ENCODE measurements at places on chromosomes 16 and 17. TPM values are rescaled to one million over a fixed set of nuclear protein-coding genes. Genes with fewer than 3 reads are reported as not detected.

DNA sequence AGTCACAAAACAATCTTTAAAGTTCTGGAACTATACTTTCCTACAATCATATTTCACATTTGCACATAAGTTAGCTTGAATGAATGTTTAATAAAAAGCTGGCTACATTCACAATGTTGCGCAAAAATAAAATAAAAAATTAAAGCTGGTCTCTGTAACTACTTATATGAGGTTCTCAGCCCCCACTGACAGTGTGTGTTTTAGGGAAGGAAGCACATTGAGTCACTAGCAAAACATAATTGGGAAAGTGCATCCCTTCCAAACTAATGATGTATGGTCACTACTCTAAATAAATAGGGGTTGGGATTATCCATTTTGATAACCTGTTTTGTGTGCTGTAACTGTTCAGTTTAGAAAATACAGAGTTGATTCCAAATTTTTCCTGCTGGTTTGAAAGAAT is 251.9 kb downstream of the IRX3 start:
- no peak for DNase-seq

Gene GNAO1
- total RNA-seq, result 113 TPM

DNA sequence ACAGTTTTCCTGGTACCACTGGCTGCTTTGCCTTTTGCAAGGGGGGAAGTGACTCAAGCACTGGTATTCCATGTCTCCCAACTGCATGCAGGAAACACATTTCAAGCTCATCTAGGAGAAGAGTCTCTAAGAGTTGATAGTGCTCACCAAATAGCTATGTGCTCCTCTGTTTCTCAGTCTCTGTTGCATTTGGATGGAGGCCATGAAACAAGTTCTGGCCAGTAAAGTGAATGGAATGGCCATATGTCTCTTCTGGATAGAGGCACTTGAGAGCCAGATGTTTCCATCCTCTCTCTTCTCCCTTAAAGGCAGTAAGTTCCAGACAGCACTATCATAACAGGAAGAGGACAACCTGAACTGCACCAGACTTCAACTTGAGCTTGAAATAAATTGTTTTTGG is 60.6 kb downstream of the C16orf82 start:
- no peak for DNase-seq

Gene ZP2
- not detected for total RNA-seq

Gene MED13
- total RNA-seq, result 82.4 TPM

DNA sequence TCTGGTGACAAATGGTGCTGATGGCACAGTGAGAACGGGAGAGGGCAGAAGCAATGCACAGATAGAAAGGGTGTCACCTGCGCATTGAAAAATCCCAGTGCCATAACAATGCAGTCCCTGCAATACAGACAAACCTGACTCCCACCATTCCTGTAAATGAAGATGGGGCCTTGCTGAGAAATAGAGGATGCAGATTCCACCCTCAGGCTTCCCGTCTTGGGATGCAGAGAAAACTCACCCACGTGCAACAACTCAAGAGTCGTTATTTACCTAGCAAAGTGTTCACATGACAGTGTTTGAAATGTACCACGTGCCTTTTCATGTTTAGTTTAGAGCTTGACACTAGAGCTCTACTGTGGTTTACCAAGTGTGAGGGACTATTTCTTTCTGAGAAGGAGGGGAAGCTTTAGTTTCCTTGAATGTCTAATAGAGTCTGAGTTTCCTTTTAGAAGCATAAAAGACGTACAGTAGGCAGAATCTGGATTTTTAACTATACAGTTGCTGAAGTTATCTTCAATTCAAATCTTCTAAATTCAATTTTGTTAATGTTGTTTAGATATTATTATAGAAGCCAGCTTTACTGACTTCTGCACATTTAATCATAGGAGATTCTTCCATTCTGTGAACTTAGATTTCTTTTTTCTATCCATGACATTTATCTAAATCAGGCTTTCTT is 35.6 kb downstream of the WWOX start:
- no peak for DNase-seq

GRCh38 chr16:68806981-68807380 is 36.4 kb upstream of the TANGO6 start:
- no peak for DNase-seq

Measured in mucosa of descending colon (tissue), 3 donors.